Chondrocyte (in vitro differentiated cells): ENCODE measurements at places on chromosomes 2 and 18.

- no peaks in the 10 kb centered on the region for H3K36me3 ChIP-seq
- H3K27ac ChIP-seq, result no peak overlapping the region
- no peak overlapping the region for H3K4me3 ChIP-seq
Measured at GRCh38 chr2:130875935-130876334, 39.2 kb downstream of the ARHGEF4 start.

DNA sequence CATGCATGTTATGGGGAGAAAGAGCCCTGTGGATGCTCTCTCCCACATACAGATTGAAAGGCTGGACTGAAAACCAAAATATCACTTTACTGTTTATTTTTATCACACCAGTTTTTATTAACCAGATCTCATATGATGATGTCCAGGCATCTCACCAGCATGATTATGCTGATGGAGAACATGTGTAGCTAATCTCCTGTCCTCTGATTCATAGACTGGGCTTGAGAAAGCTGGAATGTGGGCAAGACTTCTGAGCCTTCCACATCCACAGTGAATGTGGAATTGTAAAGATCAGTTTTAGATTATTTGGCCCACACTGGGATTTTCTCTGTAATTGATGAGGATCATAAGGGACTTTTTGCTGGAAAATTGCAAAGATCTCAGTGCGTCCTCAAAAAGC lies 137.9 kb downstream of the ICOS start:
- H3K27me3 ChIP-seq, result peaks cover 10% of the 10 kb centered on the region
- no peak overlapping the region for H3K4me3 ChIP-seq
- H3K4me1 ChIP-seq, result peaks cover 5% of the 10 kb centered on the region
- no peak for DNase-seq
- no peak overlapping the region for H3K27ac ChIP-seq
- H3K36me3 ChIP-seq, result no peaks in the 10 kb centered on the region

DNA sequence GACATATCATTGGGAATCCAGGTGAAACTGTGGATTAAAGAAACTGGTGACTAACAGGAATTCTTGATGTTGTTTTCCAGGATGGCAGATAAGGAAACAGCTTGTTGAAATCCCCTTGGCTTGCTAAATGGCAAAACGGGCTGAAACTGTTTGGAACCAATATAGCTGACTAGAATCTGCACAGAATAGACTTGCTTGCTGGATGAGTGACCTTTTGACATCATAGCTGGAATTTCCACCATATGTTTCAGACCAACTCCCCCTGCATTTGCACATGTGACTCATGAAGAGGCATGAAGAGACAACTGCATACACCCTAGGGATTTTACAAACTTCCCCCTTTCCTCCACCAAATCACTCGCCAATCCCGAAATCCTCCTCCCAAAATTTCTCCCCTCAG lies 87.7 kb upstream of the LYPD1 start:
- no peaks in the 10 kb centered on the region for H3K36me3 ChIP-seq
- peak overlapping the region; percentile 52 for H3K27ac ChIP-seq
- no peak for DNase-seq

GRCh38 chr2:14828223-14828622 lies 195.7 kb downstream of the LRATD1 start:
- H3K36me3 ChIP-seq, result no peaks in the 10 kb centered on the region
- H3K27ac ChIP-seq, result no peak overlapping the region
- DNase-seq, result no peak
- H3K4me3 ChIP-seq, result no peak overlapping the region

GRCh38 chr2:236849508-236849907 lies 236.2 kb upstream of the COPS8 start:
- H3K27ac ChIP-seq, result no peak overlapping the region
- H3K4me3 ChIP-seq, result no peak overlapping the region
- H3K27me3 ChIP-seq, result no peaks in the 10 kb centered on the region
- H3K4me1 ChIP-seq, result no peaks in the 10 kb centered on the region
